Effector memory CD8-positive, alpha-beta T cell (primary cell): ENCODE measurements at places on chromosomes 7 and 10.

DNA sequence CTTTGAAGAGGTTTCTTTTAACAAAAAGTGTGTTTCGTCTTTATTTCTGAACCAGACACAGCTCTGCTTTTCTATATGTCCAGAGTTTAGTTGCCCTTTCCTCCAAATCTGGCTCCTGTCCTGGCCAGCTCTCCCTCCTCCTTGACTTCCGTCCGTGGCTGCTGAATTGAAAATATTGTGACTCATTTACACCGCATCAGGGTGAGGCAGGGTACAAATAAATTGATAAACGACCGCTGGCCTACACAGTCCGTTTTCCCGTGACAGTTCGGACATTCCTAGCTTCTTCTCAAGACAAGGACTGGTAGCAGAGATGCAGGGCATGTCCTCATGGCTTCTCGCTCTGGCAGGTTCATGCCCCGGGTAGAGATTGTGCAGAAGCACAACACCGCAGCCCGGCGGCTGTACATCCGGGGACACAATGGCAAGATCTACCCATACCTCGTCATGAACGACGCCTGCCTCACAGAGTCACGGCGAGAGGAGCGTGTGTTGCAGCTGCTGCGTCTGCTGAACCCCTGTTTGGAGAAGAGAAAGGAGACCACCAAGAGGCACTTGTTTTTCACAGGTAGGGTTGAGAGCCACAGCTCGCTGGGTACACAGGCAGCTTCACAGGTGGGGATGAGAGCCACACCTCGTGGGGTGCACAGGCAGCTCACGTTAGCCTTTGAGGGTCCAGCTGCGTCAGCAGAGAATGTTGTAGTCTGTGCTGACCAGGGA, 126.6 kb downstream of the TRRAP start:
- no peak for DNase-seq

DNA sequence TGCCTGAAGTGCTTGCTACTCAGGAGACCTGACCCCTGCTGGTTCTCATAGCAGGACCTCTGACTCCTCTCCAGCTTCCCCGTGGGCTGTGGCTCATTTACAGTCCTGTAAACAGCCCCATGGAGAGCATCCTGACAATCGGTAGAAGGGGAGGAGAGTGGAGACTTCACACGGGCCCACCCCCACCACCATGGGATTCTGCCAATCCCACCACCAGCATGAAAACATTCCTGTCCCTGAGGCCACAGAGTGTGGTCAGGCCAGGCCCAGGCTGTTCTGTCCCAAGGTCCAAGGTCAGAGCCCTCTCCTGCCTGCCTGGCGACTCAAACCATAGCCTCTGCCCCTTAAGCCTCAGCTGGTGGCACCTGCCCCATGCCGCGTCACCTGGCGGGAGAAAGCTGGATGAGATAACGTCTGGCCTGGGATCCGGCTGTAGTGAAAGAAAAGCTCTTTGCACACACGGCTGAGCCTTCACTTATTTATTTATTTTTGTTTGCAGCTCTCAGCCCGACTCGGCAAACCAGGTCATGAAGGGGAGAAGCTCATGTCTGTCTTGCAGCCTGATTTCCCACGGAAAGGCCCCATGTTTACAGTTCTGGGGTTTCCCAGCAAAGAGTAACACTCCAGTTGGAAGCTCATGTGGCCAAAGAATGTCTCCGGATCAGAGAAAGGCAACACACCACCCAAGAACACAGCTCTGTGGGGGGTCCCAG, 293.6 kb upstream of the ZMIZ1 start:
- DNase-seq: no peak

GRCh38 chr7:46855851-46856250, 726.1 kb downstream of the TNS3 start:
- no peak for DNase-seq

DNA sequence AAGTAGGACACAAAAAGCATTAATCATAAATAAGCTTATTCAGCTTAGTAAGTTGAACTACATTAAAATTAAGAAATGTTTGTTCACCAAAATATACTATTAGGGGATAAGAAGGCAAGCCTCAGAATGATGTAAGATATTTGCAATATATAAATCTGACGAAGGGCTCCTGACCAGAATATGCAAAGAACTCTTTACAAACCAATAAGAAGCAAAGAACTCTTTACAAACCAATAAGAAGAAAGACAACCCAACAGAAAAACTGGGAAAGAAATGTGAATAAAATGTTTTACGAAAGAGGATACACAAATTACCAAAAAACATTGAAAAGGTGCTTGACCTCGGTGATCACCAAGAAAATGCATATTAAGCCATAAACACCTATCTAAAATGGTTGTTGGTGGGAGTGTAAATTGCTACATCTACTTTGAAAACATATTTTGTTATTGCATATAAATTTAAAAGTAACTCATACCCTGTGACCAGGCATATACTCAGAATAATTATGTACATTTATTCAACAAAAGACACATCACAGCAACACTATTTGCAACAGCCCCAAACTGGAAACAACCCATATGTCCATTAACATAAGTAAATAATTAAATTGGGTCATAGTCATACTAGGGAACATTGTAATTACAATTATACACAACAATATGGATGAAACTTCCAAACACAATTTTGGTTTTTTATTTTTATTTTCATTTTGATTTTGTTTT, 83.3 kb upstream of the CTBP2 start:
- DNase-seq: no peak

- no peak for DNase-seq
Observed at GRCh38 chr7:13282377-13282980, 595.0 kb downstream of the ARL4A start.

DNA sequence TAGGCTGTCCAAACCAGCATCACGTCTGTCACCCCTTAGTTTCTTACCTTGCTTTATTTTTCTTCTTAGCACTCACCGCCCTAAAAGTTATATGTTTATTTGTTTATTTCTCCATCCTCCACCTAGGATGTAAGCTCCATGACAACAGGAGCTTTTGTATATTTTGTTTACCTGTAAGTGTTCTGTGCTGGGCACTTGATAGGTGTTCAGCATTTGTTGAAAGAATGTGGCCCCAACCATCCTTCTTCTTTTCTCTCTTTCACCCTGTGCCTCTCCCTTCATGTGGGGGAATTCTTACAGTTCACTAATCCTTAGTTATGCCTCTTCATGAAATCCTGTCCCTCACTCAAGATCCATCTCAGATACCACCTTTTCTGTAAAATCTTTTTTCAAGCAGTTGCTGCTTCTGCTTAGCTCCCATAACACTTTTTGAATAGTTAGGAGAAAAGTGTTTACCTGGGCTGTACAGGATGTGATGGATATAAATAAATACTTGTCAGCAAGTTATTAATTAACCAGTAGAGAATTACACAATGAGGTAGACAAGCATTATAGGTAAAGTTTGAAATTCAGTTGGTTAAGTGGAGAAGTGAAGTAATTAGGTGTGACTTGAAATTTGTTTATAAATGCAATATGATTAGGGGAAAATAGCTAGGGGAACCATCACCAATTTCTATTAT, 9.7 kb downstream of the AHR start:
- DNase-seq: no peak

DNA sequence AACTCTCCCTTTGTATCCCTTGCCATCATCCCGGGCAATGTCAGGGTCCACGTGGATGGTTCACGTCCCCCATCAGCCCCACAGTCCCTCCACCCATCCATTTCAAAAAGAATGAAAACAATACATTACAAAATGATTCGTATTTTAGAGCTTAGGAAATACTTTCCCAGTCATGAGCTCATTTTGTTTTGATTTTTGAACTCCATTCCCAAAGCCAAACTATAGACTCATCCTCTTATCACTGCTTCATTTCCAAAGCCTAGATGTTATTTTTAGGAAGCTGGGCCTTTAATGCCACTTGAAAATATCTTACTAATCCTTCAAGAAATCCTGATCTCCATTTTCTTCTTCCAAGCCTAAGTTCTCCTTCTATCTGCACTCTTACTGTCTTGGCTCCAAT, 72.1 kb downstream of the WNT2 start:
- no peak for DNase-seq

- DNase-seq: peak; percentile 11
Observed at GRCh38 chr10:118754229-118754555, 578 bp downstream of the CACUL1 start.

DNA sequence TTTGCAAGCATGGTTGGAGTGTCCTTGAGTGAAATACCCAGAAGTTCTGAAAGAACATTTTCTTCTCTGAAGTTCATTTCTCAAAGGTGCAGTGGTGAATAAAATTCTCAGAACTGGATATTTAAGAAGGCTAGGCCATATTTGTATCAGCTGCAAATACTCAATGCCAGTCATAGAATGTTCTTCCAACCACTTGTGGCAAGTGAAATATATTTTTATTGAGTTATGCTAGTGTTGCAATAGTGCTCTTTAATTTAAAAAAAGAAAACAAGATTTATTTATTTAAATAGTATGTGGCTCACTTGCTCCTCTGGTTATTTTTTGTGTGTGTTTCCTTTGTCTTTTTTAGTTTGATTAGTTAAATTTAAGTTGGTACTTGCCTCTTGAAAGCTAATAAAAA, 64.5 kb downstream of the PALS2 start:
- DNase-seq: no peak

GRCh38 chr7:115582956-115583355, 447.6 kb downstream of the TFEC start:
- DNase-seq: no peak
